ENCODE measurements at places on chromosomes 16 and 17. TPM values are rescaled to one million over a fixed set of nuclear protein-coding genes. Genes with fewer than 3 reads are reported as not detected.

Gene KRTAP9-3
- not detected for total RNA-seq

DNA sequence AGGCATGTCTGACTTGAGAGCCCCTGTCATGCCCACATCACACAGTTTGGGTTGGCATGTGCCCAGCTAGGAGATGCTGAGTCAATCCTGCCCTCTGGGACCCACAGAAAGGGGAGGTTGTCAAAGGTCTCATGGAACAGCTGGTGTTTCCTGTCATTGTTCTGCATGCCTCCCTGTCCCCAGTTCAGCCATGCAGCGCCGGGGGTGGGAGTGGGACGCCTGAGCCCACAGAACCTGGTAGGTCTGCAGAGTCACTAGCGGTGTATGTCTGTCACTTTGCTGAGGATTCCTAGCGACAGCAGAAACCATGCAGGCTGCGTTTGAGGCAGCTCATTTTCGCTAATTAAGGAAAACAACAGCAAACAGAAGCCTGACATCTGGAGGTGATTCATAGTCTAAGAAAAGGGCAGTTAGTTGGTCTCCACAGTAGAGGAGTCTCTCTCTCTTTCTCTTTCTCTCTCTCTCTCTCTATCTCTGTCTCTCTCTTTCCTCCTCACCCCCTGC lies 19.6 kb upstream of the CCL1 start:
- DNase-seq = no peak

GRCh38 chr17:56826611-56827414 lies 6.9 kb downstream of the C17orf67 start:
- DNase-seq = no peak

GRCh38 chr16:31713071-31713944 lies 160.3 kb upstream of the ZNF267 start:
- peak; percentile 87 for DNase-seq
